Chondrocyte (in vitro differentiated cells): ENCODE measurements at places on chromosomes 7 and 10. TPM values are rescaled to one million over a fixed set of nuclear protein-coding genes. Genes with fewer than 3 reads are reported as not detected.
A peak's percentile ranks its signal among the peaks of the same experiment; 100 is the strongest.

Gene AKR1D1
- not detected in 3 replicates for total RNA-seq

Gene SPDYE2B
- total RNA-seq = not detected in 3 replicates

Gene CEP55
- total RNA-seq = 7.5 to 9.3 TPM (median 8.4 TPM) in 3 replicates

DNA sequence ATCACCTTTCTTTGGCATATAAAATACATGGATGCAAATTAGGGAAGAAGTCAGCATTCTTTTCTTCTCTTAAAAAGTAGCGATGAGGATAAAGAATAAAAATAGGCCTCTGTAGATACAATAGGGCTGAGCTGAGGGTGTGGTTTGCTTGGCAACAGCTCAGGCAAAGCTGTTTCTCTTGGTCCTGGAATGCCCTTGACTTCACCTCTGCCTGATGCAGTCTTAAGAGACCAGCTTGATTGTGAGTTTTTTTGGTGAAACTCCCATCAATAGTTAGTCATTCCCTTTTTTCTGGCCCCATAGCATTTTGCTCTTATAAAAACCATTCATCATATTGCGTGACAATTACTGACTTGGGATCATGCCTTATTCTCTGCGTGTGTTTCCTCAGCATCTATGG lies 42.1 kb upstream of the MKLN1 start:
- peak overlapping the region; percentile 17 for H3K27ac ChIP-seq
- H3K4me3 ChIP-seq = no peak overlapping the region
- H3K36me3 ChIP-seq = no peaks in the 10 kb centered on the region
- H3K27me3 ChIP-seq = no peaks in the 10 kb centered on the region
- no peak for DNase-seq

DNA sequence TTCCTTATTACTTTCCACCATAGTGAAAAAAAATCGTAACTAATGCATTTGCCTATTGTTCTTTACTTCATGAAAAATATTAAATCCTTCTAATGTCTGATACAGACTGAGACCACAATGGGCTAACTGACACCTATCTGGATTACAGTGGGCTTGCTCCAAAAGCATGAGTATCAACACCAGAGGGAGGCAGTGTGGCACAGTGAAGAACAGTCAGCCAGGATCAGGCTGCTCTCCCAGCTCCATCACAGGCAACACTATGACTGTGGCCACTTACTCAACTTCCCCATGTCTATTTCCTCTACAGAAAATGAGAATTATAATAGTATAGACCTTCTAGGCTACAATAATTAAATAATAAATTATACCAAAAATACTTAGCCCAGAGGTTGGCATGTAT lies 97.2 kb downstream of the SLC25A13 start:
- H3K4me3 ChIP-seq = no peak overlapping the region
- peaks cover 4% of the 10 kb centered on the region for H3K36me3 ChIP-seq
- no peak for DNase-seq
- H3K27ac ChIP-seq = no peak overlapping the region
- peaks cover 2% of the 10 kb centered on the region for H3K4me1 ChIP-seq

- H3K27me3 ChIP-seq = no peaks in the 10 kb centered on the region
- H3K4me3 ChIP-seq = no peak overlapping the region
- no peak overlapping the region for H3K27ac ChIP-seq
- no peaks in the 10 kb centered on the region for H3K4me1 ChIP-seq
Measured at GRCh38 chr10:18822156-18822555, 162.9 kb downstream of the ARL5B start.

DNA sequence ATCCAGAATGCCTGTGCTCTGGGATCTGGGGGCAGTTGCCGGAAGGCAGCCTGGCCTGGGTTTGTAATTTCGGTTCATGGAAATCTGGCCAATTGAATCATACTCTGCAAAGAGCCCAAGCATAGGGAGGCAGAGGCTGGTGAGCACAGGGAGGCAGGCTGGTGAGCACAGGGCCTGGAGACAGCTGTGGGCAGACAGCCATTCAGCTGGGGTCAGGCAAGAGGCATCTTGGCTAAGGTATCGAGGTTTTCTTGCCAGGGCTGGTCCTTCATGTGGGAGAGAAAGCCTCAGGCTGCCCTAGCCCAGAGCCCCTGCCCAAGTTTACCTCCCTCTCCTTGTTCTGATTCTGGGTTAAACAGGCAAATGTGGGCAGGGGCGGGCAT lies 63.7 kb upstream of the BAIAP2L1 start:
- H3K36me3 ChIP-seq = no peaks in the 10 kb centered on the region
- no peaks in the 10 kb centered on the region for H3K4me1 ChIP-seq
- DNase-seq = no peak
- peaks cover 45% of the 10 kb centered on the region for H3K27me3 ChIP-seq
- no peak overlapping the region for H3K4me3 ChIP-seq
